ENCODE measurements at places on chromosomes 4 and X.

DNA sequence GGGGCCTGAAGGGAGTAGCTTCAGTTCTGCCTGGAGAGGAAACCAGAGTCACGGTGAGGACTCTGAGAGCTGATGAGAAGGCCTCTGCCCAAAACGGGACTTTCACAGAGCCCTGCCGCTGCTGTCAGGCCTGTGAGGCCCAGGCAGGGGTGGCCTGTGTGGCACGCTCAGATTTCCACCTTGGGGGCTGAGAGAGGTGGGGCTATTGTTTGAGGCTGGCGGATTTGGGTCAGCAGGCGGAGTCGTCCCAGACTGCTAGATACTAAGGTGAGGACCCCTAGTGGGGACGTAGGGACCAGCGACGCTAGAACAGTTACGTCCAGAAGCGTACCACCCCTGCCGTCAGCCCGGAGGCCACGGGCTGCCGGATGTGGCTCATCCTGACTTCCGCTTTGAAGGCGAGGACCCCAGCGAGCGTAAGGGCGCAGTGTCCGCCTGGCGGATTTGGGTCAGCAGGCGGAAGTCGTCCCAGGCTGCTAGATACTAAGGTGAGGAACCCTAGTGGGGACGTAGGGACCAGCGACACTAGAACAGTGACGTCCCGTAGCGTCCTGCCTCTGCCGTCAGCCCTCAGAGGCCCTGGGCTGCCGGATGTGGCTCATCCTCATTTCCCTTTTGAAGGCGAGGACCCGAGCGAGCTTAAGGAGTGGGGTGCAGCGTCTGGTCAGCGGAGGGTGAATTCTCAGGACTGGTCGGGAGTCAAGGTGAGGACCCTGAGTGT, at the start of gene MAGEB1:
Gene MAGEB1 (plus strand): TSS at position 378 of the 721 bp plus-strand sequence. CDS start 3,348 bp downstream, outside the sequence.
- DNase-seq, result no peak

DNA sequence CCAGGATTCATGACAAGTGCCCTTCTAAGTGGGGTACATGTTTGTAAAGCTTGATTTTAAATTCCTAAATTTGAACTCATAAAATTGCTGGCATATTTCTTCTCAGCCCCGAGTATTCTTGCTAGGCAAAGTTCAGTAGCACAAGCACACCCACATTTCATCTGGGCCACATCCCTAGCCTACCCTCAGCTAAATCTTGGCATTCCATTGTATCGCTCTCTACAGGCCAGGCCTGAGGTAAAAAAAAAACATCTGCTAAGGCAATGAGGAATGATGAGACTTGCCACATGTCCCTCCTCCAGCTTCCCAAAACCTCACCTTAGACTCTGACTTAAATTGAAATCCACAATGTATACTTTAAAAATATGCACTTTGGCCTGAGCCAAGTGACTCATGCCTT, 51.4 kb upstream of the VCX3B start:
- DNase-seq, result no peak

DNA sequence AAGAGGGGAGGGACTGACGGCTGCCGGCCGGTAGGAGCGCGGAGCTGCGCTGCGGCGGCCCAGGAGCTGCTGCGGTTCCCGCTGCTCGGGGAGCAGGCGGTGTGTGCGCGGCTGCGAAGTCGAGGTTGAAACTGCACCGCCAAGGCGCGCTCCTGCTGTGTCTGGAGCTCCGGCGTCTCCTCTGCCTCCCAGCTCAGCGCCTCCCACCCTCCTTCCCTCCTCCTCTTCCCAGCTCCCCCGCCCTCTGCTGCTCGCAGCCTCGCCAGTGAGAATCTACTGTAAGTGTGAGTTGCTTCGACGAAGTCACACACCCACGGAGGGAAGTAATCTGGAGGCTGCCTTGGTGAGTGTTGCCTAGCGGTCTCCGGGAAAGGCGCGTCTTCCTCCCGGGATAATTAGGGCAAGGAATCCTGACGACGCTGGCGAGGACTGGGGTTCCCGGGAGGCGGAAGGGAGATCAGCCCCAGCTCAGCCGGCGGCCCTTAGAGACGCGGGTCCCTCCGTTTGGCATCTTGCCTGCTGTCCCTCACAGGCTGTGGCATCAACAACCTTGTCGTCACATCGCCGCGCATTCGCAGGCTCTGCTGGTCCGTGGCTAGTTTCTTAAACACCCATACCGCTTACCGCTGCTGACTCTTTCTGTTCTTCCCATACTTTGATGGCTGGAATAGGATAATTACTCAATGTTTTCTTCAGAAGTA, at the start of gene EPHA5:
Gene EPHA5 (minus strand): TSS at position 159 of the 701 bp plus-strand sequence. CDS start 747 bp downstream, outside the sequence.
- peak; percentile 32 for DNase-seq

DNA sequence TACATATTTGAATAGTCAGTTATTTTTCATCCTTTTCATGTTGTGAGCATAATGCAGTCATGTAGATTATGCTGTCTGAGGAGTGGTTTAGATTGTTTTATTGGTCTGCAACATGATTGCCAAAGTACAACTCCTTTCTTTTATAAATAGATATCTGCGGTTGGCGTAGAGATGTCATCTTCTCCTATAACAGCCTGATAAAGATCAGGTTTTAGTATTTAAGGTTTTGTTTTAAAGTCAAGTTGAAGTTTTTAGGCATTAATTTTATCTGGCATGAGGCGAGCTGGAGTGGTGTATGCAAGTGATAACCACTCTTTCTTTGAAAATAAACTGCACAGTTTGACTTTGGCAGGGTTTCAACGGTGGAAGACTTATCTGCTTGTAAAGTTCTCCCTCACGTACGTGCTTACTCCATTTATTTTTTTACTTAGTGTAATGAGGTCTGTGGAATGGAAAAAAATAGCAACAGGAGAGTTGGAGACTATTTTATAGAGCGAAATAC, 126.3 kb downstream of the FBXO8 start:
- DNase-seq, result no peak

DNA sequence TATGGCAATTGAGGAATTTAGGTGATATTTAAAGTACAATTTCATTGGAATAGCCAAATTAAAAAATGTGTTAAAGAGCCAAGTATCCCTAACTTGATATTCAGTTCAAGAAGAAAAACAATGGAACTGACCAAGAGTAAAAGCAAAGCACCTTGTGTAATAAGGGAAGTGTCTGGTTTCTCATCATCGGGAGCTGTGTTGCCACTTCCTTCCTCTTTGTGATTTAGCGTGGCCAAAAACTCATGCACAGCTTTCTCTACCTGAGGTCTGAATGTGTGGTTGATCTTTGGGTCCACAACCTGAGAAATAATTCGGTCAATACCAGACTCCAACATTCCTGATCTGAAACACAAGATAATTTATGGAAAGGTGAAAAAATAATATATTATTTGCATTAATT, 12.4 kb downstream of the BOD1L1 start:
- DNase-seq, result no peak

- no peak for DNase-seq
Measured at GRCh38 chr4:2472187-2472586, 3.3 kb downstream of the RNF4 start.

- no peak for DNase-seq
Measured at GRCh38 chrX:27186671-27187070, 276.5 kb downstream of the PPP4R3C start.

DNA sequence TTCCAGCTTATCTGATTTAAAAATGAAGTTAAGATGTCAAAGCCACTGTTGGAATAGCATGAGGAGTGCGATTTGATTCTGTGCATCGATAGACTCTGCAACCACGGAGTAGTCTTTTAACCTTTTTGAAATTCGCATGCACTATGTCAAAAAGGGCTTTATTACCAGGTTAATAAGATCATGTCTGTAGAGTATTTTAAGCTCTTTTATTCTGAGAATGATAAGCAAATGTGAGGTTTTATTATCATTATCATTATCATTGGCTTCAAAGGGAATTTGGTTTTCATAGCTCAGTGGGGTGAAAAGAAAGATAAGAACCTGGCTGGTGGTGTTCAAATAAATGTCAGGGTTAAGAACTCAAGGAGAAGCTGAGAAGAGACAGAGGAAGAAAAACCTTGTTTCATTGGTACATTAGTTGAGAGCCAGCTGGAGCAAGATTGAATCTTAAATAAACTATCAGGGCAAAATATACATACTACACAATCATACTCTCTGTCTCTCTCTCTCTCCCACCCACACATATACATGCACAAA, 102.6 kb downstream of the MMRN1 start:
- no peak for DNase-seq

- no peak for DNase-seq
Measured at GRCh38 chr4:149793459-149793858, 22.2 kb downstream of the IQCM start.

DNA sequence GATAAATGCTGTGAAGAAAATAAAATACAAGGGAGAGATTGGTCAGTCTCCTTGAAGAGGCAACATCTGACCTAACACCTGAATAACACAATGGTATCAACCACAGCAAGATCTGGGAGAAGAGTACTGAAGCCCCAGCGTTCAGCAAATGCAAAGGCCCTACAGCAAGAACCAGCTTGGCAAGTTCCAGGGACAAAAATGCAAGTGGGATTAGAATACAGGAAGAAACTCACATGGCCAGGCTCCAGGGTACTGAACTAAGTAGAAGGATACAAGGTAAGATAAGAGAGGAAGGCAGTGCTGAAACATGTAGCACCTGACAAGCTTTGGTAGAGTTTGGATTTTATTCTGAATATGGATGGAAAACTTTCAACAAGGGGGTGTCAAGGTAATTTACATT, 3.6 kb downstream of the SMIM14 start:
- DNase-seq, result no peak

DNA sequence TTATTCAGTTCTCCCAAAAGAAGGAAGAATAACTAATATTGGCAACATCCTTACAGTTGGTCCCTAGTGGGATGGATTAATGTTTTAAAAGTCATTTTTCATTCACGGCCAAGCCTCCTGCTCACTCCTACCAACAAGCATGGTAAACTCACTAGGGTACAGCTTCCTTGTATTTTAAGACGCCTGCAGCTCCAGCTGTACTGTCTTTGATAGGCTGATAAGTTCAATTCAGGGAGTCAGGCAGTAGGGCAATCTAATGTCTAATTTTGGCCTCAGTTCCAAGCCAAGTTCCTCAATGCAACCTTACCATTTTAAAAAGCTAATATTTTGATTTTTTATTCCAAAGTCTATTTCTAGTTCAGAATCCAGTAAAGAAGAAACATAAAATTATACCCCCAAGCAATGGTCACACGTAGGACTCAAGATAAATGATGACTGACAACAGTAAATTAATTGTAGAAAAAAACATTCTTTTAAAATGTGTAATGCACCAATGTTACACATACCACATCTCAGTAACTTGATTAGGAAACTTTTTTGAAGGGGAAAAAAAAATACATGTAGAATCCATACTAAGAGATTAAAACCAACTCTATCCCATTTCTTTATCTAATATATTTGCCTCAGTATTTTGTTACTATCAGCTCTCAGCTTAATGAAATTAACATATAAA, 9.3 kb downstream of the LCORL start:
- no peak for DNase-seq

- no peak for DNase-seq
Measured at GRCh38 chr4:54700986-54701385, 43.2 kb downstream of the KIT start.

DNA sequence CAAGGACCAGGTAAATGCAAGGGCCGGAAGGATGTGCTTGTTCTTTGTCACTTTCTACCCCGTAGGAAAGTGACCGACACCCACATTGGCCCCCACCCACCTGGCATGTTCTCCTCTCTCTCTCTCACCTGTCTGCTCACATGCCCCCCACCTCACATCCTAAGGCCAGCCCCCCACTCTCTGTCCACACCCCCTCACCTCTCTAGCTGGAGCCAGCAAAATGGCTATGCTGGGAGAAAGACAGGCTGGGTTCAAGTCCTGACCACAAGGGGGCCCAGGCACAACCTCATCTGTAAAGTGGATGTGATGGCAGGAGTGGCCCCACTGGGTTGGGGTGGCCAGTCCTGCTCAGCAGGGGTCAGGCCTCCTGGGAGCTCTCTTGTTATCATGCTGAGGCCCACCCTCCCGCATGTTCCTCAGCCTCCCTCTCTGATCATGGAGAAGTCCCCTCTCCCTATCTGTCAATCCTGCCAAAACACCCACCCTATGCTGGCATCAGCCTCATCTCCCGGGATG, 1.7 kb upstream of the PPP2R2C start:
- DNase-seq, result peak; percentile 50

DNA sequence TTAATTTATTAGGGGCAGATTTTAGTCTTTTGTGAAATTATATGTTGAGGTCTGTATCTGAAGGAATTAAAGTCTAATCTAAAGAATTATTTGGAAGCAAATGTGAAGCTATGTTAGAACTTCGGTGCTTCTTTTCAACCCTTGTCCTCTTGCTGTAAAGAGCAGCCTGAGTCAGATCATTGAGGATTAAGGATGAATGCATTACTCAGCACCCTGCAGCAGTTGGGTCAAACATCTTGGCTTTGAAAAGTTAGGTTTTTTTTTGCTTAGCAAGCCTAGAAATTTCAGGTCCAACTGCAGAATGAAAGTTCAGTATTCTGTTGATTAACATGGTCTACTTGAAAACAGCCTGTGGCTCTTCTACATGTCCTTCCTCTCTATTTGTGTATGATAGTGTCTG, 57.6 kb downstream of the SLC4A4 start:
- no peak for DNase-seq

GRCh38 chr4:103303011-103303410, 104.9 kb upstream of the CENPE start:
- no peak for DNase-seq

DNA sequence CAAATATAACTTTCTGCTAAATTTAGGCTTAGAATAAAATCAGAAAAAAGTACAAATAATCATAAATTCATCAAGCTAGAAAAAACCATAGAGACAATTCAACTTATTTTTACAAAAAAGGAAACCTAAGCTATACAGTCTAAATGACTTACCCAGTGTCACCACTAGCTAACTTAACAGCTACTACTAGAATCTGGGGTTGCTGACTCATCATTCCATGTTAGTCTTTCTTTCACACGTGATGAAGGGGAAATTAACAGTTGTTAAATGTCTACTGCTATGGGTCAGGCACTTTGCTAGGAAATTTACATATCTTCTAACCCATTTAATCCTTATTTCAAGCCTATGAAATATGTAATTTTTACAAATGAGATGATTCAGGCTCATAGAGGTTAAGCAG, 349.3 kb upstream of the GALNT7 start:
- DNase-seq, result no peak

- no peak for DNase-seq
Measured at GRCh38 chrX:148588649-148589310, 88.4 kb downstream of the AFF2 start.

DNA sequence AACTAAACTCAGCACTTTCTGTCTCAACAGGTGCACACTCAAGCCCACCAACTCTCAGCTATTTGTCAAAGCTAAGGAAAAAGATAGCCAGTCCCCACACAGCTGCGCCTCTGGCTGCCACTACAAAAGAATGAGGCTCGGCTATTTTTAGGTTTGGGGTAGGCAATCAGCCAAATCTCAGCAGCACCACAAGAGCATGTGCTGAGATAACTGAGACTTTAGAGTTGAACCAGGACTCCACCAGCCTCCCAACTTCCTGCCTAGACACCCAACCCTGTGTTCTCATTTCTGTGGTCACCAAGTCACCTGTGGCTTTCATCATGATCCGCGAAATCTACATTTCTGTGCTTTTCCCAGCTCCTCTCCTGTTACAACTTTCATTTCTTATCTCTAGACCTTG, 28.0 kb downstream of the DMD start:
- DNase-seq, result no peak

DNA sequence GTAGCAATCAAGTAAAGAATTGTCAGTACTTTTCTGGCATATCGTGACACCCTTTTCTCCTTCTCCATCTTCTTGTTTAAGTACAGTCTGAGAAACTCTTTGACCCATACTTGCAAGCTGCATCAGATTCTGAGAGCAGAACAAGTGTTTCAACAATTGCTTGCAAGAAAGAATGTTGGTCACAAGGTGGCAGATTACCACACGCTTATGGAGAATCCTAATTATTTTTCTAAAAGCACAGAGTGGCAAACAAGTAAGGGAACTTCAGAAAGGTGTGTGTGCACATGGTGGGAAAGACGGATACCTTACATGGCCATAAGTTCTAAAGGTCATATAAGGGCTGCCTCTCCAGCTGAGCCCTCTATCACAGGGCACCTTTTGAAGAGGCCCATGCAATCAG, 136.4 kb upstream of the FGF13 start:
- no peak for DNase-seq

Measured in H54 (cell line).